IMR-90 (cell line): ENCODE measurements at places on chromosomes 2 and 18. TPM values are rescaled to one million over a fixed set of nuclear protein-coding genes. Genes with fewer than 3 reads are reported as not detected.
A peak's percentile ranks its signal among the peaks of the same experiment; 100 is the strongest.

The CFAP65 gene
- not detected in 2 replicates for total RNA-seq

The MBD2 gene
- total RNA-seq, result 9.7 and 27.5 TPM in 2 replicates

- peak; percentile 62 for DNase-seq
These were observed 69.9 kb downstream of the LIMS1 start for GRCh38 chr2:108604196-108604595.

The IL37 gene
- not detected in 2 replicates for total RNA-seq

DNA sequence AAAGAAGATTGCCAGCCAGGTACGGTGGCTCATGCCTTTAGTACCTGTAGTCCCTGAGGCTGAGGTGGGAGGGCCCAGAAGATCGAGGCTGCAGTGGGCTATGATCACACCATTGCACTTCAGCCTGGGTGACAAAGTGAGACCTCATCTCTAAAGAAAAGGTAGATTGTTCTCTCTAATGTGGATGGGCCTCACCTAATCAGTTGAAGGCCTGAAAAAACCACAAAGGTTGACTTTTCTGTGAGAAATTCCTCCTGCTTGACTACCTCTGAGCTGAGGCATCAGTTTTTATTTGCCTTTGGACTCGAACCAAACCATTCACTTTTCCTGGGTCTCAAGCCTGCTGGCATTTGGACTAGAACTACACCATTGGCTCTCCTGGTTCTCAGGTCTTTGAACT, 142.1 kb upstream of the CYP26B1 start:
- no peak for DNase-seq

DNA sequence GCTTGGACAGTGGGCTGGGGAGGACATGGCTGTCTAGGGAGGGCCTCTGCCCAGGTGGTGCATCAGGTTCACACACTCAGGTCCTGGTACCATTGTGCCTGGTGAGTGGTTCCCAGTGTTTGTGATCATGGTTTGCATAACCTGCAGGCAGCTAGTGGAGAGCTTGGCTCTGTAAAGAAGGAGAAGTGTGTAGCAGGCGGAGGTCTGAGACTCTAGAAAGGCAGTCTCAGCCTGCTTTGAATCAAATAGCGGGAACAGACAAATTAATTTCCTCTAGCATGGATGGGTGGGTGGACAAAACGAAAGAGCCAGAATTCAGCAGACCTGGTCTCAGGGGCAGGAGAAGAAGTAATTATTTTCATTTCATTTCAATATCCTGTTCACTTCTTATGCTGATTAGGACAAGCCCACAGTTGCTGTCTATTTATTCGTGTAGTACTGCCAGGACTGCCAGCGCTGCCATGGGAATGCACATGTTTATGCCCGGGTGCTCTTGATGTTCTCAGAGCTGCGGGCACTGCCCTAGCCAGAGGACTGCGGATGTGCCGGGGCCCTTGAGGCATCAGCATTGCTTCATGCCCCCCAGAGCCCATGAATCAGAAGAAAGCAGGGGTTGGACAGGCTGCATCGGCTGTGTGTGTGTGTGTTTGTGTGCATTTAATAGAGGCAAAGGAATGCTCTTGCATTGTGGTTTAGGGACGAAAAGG, 45.4 kb upstream of the DLX2 start:
- no peak for DNase-seq

The MBD5 gene
- 14.2 and 17.5 TPM in 2 replicates for total RNA-seq
